ENCODE measurements at places on chromosomes 2 and 18. TPM values are rescaled to one million over a fixed set of nuclear protein-coding genes. Genes with fewer than 3 reads are reported as not detected.

- DNase-seq, result no peak
Measured at GRCh38 chr2:9263428-9263827, 56.8 kb downstream of the ASAP2 start.

DNA sequence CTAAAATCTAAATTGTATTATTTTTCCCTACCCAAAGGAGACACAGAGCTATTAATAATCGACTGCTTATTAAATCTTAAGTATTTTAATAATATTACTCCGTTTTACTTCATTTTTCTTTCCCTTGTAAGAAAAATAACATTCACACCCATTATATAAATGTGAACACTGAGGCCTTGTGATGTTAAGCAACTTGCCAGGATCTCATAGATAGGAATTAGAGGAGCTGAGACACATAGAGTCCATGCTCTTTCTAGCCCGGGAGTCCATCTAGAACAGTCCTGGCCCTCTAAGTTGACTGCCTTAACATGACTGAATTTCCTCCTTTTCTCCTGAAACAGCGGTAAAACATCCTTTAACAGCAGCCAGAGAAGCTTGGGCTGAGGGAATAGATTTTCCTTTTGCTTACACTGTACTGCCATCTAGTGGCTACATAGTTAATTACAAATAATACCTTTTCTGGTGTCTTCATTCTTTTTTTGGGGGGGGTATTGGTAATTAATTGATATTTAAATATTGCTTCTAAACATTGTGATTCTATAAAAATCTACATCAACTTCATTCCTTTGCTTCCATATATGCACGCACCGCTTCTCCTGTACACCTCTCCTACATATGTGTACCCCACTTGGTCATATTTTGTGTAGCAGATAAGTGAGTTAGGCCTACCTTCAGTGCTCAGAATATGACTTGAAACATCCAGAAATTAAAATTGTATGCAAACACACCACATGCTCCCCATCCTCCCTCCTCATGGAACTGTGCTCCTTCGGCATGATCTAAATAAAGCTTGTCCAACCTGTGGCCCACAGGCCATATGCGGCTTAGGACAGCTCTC lies 125.8 kb upstream of the HNMT start:
- no peak for DNase-seq

DNA sequence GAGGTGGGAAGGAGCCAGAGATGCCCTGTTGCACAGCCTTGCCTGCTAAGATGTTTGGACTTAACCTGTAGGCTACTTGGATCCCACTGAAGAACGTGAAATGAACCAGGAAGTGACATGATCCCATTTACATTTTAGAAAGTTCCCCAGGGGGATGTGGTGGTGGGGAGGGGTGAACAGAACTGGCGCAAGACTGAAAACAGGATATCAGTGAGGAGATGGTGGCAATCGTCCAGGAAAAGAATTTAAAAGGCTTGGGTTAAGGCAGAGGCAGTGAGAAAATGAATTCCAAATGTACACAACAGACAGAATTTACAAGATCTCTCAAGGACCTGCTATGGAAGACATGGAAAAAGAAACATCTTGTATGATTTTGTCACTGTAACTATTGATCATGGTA lies 42.3 kb downstream of the SULT1C2 start:
- DNase-seq, result no peak

DNA sequence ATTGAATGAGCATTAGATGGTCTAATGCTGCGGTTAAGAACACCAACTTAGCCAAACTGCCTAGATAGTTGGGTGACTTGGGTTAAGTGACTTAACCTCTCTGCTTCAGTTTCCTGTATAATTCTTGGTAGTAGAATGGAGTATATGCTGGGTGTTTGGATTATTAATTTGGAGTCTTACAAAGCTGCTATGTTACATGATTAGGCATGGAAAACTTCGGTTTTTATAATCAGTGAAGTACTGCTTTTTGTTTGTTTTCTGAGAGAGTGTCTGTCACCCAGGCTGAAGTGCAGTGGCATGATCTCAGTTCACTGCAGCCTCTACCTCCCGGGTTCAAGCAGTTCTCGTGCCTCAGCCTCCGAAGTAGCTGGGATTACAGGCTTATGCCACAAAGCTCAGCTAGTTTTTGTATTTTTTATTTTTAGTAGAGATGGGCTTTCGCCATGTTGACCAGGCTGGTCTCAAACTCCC lies 4.5 kb downstream of the RPL37A start:
- DNase-seq, result no peak

- DNase-seq, result no peak
Measured at GRCh38 chr2:62114564-62114963, 81.4 kb upstream of the B3GNT2 start.

- no peak for DNase-seq
Measured at GRCh38 chr2:120490091-120490798, 144.3 kb downstream of the INHBB start.

DNA sequence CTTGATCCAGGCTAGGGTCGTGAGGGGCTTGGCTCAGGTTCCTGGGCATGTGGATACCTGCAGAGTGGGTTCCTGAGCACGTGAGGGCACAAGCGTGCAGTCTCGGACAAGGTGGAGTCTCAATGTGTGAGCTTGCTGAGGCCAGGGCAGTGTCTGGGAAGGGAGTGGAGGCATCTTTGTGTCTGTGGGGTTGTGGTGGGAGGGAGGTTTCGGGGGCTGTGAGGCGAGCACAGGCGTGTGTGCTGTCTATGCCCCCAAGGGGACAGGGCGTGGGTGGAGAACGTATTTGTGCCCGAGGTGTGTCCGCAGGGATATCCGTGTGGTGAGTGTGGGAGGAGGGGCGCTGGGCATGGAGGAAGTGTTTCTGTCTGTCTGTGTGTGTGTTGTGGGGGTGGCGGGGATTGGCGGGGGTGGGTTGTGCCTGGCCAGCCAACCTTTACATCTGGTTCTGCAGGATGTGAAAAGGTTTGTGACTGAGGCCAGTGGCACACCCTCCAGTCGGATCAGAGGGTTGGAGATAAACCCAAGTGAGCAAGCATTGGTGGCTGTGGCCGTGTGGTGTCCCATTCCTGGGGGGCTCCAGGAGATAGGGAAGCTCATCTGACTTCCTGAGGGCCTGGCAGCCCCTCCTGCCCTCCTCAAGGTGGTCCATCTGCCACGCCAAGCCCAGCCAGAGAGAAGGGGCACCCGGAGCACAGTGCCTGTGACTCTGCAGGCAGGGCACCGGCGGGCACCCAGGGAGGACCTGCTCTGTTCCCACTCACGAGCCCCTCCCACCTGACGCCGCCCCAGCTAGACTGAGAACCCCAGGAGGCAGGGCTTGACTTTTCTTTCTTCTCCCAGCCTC lies 57.1 kb downstream of the ZFP36L2 start:
- no peak for DNase-seq

- no peak for DNase-seq
Measured at GRCh38 chr2:150370561-150370960, 116.9 kb downstream of the RND3 start.

DNA sequence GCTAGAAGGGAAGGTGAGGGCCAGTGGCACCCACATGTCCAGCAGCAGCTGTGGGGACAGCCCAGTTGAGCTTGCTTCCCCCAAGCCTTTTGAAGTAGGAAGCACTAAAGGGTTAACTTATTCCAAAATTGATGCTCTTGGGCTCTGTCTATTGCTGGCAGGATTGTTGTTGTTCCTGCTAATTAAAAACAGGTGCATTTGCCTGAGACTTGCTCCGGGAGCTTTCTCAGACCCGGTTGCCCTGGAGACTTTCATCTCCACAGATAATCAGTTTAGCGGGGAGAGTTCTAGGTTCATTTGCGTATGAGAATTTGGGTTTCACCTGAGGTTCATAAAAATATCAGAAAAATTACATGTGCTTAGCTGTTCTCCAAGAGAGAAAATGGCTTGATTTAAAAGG lies 277.3 kb downstream of the LRATD1 start:
- DNase-seq, result no peak

- DNase-seq, result no peak
Measured at GRCh38 chr18:44507729-44508325, 172.9 kb upstream of the SETBP1 start.

- DNase-seq, result no peak
Measured at GRCh38 chr2:130372833-130373807, 17.3 kb downstream of the PTPN18 start.

GRCh38 chr2:105576440-105577241 lies 168.1 kb upstream of the NCK2 start:
- no peak for DNase-seq

DNA sequence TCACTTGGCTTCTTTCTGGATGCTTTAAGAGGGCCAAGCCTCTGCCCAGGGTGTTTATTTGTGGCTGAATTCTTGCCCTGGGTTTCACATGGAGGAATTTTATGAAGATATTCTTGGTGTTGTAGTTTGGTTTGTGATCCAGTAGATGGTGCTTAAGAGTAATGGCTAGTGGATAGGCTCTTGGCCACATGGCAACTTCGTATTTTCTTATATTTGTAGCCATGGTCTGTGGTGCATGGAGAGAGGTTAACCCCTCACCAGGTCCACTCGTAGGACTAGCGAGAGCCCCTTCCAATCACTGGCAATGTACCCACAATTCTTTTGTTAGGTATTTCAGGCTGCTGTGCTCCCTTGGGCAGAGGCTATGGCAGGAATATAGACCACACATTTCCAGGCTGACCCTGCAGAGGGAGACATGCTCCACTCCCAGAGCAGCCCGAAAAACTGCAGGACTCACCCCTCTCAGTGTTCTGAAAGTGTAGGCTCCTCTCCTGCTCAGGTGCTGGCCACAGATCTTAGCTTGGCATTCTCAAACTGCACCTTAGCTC lies 582.1 kb upstream of the SETBP1 start:
- DNase-seq, result no peak

DNA sequence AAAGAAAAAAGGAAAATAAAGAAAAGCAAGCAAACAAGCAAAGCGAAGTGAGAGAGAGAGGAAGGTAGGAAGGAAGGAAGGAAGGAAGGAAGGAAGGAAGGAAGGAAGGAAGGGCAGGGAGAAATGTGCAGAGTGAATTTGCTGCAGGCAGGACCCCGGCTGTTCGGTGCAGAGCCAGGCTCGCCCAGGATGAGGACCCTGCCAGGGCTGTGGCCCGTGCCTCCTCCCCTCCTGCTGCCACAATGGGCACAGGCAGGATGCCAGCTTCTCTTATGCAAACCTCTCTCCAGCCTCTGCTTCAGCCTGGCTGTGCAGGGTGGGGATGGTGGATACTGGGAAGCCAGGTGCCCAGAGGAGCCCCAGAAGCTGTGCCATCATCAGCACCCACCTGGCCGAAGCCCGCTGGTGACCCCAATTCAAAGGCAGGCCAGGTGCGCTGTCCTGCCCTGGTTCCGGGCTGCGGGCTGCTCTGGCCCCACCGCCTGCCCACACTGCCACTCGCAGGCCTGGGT lies 3.2 kb downstream of the GPR17 start:
- DNase-seq, result no peak

LGALSL gene
- total RNA-seq, result 15.4 TPM

POU3F3 gene
- total RNA-seq, result 0.79 TPM

ATP9B gene
- 17.6 TPM for total RNA-seq

AMER3 gene
- total RNA-seq, result not detected

ARHGAP28 gene
- total RNA-seq, result 3.0 TPM
